ENCODE measurements at places on chromosomes 11 and 22. TPM values are rescaled to one million over a fixed set of nuclear protein-coding genes. Genes with fewer than 3 reads are reported as not detected.

Gene MADD
- total RNA-seq, result 65.9 TPM

Gene ARHGAP42
- 14.1 TPM for total RNA-seq

Gene MS4A3
- not detected for total RNA-seq

Gene P4HA3
- not detected for total RNA-seq

Gene OR10S1
- total RNA-seq, result not detected

Gene GRIA4
- total RNA-seq, result not detected

Gene GLB1L3
- total RNA-seq, result not detected

Gene ATP5MG
- 576 TPM for total RNA-seq

Gene SLC22A25
- 0.16 TPM for total RNA-seq

Gene DLG2
- 21.6 TPM for total RNA-seq

Gene CASP5
- total RNA-seq, result 1.4 TPM

Gene IL17REL
- total RNA-seq, result not detected

Gene PHRF1
- total RNA-seq, result 46.8 TPM

Data from Caco-2 (cell line).